DMS 273 treated with DMSO at 0.1 percent for 48 hours (cell line): ENCODE measurements at places on chromosomes 7 and 10.

DNA sequence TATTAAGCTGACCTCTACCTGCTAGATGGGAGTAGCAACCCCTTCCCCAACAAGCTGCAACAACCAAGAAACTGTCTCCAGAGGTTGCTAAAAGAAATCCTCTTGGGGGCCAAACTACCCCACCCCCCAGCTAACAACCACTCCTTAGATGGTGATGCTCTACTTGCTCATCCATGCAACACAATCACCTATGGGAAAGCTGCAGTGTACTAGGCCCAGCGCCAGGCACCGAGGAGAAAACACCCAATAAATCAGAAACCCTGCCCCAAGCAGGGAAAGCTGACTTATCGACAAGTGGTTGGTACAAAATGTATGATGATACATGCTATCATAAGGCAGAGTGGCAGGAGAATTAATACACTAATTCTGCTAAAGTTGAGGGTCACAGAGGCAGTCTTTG, 17.3 kb downstream of the SLC25A13 start:
- DNase-seq, result no peak

DNA sequence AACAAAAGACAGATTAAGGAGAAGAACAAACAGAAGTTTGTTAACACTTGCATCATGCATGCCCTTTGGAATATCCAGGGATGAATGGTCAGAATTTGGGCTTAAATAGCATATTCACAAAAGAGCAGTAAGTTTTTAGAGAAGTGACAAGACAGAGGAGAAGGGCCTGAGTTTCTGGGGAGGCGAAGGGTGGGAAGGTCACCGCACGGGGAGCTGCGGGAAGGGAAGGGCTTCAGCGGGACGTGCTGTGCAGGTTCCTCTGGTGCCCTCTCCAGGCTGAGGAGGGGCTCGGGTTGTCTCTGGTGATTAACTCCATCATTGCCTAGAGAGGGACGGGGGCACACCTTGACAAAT, 10.4 kb upstream of the ZNF22 start:
- DNase-seq, result no peak

GRCh38 chr10:65566906-65567305, 1358.9 kb upstream of the LRRTM3 start:
- no peak for DNase-seq

DNA sequence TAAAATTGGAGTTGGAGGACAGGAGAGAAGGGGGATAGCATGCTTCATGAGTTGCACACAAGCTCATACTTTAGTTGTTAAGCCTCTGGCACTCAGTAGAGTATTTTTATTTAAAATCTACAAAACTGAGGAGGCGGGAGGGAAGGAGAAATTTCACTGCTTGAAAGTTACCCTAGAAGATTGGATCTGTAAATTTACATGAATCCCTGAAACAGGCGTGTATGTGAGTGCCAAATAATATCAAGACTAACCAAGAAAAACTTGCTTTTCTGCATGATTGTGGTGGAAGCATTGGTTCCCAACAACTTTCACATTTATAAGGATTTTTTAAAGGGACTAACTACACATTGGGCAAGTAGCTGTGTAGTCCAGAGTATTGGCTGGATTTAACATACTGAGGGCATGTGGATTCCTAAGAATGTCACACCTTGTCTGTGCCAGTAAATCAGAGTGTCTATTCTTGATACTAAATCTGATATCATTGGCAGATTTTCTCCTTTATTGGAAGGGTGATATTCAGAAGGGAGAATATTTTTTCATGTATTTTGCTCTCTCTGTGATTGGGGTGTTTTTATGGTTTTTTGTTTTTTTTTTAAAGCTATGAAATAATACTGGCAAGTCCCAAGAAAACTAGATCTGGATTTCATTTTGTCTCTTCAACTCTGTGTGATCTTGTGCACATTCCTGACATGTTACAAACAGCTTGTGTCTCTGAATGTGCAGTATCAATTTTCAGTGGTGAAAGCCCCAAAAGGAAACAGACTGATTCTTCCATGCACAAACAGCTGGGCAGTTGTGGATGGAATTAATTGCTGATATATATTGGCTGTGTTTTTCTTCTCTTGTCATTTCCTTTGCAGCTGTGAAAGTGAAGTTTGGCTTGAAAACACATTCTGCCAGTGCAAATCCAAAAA, 67.2 kb downstream of the ADD3 start:
- no peak for DNase-seq

GRCh38 chr10:947051-947450, 15.5 kb upstream of the LARP4B start:
- DNase-seq, result no peak

- no peak for DNase-seq
Observed at GRCh38 chr10:28769091-28769604, 91.8 kb downstream of the BAMBI start.

- no peak for DNase-seq
Observed at GRCh38 chr7:76356823-76357222, 2.0 kb downstream of the YWHAG start.

DNA sequence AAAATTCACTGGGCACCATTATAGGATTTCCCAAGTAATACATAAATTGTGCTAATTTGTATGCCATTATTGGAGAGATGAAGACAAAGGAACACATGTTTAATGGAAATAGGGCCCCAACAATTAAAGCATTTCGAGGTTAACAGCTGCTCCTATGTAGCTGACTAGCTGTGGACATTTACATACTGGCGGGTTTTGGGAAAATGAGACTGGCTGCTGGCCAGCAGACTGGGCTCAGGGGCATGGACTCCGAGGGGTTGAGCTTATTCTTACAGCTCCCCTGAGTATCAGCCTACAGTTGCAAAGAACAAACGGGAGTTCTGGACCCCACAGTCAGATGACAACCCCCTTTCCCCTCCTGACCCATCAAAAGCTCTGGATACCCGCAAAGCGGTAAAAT, 91.9 kb upstream of the MYO3A start:
- DNase-seq, result no peak

DNA sequence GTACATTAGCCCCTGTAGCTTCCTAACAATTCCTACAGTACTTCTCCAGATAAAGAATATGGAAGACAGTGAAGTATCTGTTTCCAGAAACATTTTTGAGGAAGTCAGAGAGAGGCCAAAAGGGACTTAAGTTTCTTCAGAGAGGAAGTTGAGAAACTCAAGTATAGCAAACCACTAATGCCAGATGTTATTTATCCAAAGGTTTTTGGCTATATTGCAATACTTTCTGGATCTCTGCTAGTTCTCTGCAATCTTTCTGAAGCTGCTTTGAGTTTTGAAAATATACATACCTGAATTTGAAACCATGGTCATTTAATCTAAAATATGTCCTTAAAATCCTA, 64.7 kb downstream of the BICC1 start:
- DNase-seq, result no peak

DNA sequence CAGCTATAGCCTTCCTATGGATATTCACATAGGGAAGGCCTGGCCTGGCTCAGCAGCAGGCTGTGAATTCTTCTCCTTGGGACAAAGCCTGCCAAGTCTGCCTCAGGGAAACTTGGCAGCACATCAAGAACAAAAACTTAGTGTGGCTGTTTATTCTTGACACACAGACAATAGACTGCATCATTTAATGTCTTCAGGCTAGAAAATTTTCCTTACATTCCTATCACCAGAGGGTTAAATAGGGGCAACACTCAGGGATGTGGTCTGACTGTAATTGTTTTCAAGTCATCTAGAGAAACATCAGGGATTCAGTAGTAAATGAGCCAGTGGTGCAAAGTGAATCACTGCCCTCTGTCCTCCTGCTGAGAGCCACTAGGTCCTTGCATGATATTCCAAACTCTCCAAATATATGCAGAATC, 137.3 kb downstream of the SEMA3C start:
- DNase-seq, result peak; percentile 60

- DNase-seq, result no peak
Observed at GRCh38 chr7:8481752-8482446, 48.5 kb downstream of the NXPH1 start.

- DNase-seq, result no peak
Observed at GRCh38 chr10:85602306-85602705, 764.3 kb downstream of the GRID1 start.

GRCh38 chr7:90764848-90765570, 168.9 kb downstream of the CDK14 start:
- no peak for DNase-seq

DNA sequence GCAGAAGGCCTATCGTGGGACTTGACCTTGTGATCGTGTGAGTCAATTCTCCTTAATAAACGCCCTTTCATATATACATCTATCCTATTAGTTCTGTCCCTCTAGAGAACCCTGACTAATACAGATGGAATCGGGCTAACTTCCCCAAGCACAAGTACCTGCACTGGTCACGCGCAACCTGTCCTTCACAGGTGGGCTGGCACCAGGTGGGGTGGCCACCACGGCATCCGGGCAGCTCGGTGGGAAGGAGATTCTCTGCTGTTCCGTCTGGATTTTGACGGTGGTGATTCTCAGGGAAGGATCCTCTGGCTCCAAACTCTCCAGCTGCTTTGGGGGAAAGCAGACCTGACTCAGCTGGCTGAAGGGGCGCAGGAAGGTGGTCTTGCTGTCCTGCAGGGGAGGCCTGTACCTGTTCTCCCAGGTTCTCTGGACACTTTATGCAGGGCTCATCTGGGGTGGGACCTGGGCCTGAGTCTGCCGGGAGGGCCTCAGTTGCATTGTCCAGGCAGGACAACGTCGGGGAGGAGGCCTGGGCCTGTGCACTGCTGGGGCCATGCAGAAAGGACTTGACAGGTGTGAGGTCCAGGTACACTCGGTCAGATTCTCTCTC, 61.1 kb downstream of the VWA2 start:
- DNase-seq, result no peak

DNA sequence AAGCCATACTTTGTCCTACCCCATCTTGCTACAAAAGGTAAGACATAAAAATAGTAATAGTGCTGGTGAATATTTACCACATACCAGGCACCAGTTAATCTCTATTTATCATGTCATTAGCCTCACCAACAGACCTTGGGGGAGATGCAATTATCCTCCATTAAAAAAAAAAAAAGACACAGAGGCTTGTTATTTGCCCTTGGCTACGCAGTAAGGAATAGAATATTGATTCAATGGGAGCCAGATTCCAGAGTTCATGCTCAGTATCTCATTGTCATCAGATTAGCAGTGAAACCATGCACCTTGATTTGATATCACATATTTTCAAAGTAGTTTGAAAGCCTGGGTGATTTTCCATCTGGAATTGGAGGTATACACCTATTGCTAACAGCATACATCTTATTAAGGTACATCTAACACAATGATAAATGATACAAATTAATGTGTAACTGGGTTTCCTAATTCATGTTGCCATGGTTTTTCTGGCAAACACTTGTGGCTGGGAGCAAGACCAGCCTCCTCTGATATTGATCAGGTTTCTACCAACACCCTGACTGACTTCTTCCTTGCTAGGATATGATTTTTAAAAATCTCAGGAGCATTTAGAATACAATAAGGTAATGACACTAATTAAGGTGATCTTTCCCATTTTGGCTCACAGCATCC, 67.1 kb upstream of the PRR15 start:
- no peak for DNase-seq

DNA sequence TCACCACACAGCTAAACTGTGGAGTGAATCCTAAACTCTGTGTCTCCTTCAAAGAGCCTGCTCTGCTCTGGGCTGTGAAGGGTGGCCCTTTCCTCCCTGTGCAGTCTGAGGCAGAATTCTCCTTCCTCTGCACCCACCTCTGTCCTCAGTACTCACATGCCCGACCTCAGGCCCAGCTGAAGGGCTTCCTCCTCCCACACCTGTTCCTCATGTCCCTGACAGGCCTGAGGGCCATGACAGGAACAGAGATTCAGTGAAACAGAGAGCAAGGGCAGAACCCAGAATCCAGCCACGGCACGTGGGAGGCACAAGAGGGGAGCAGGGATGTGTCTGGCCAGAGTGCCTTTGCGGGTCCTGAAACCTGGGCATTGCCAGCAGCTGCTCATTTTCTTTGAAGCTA, 13.9 kb downstream of the CREB3L2 start:
- DNase-seq, result no peak

DNA sequence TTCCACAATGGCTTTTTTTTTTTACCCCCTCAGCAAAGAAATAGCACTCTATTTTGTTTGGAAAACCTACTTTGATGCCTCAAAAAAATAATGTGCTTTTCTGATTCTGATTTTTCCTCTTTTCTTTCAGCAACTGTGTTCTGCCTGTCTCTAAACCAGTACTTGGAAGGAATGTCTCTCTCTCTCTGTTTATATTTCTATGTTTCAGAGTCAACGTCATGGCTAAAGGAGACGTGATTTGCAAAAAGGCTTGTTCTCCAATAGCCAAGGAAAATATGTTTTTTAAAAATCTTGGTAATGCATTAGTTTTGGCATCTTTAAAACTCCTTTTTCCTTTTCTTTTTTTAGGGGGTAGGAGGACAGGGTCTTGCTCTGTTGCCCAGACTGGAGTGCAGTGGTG, 56.0 kb upstream of the SDK1 start:
- DNase-seq, result no peak

- no peak for DNase-seq
Observed at GRCh38 chr7:107918948-107919347, 28.0 kb downstream of the DLD start.

DNA sequence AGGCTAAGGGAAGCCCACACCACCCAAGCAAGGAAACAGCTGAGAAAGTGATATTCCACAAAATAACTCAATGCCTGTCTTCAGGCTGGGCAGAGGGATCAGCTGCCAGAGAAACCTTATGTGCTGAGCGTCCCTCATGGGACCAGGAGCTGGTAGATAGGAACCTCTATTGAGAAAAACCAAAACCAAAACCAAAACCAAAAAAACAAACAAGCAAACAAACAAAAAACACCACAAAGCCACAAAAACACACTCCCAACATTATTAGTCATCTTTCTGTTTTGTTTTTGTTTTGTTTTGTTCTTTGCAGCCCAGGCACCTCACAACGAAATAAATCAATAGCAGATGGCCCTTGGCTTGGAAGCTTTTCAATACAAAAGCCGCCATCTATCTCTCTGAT, 760.8 kb upstream of the CELF2 start:
- no peak for DNase-seq

GRCh38 chr7:29190349-29191045, 4.1 kb upstream of the CHN2 start:
- DNase-seq, result no peak

- peak; percentile 44 for DNase-seq
Observed at GRCh38 chr7:83410989-83411591, 237.8 kb downstream of the SEMA3E start.

- no peak for DNase-seq
Observed at GRCh38 chr10:43879742-43880141, 231.1 kb upstream of the ZNF32 start.

DNA sequence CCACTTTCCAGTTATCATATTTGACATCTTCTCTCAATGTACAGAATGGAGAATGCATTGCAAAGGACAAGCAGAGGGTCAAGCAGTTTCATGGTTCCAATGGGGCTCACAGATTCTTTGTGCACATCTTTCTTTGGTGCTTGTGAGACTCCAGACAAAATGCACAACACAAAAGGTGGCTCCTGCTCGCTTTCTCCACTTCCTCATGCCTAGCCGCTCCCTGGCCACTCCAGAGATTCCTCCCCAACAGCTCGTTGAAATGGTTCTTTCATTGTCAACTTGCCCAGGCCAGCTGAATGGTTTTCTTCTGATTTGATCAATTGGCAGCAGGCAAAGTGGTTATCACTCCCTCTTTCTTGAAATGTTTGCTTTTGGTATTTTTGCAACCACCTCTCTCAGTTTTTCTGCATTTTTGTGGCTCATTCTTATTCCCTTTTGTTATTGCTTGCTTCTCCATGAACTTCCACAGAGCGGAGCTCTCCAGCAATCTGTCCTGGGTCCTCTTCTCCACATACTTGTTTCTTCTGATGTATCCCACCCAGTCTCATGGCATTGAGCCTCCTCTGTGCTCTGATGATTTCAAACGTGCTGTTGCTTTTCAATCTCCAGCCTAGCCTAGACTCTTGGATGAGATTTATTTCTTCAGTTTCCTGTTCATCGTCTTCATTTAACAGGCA, 507.8 kb upstream of the MKI67 start:
- DNase-seq, result no peak

- no peak for DNase-seq
Observed at GRCh38 chr10:53909791-53910190, 891.2 kb downstream of the PCDH15 start.
